ENCODE measurements at places on chromosomes 3 and 15.
A peak's percentile ranks its signal among the peaks of the same experiment; 100 is the strongest.

DNA sequence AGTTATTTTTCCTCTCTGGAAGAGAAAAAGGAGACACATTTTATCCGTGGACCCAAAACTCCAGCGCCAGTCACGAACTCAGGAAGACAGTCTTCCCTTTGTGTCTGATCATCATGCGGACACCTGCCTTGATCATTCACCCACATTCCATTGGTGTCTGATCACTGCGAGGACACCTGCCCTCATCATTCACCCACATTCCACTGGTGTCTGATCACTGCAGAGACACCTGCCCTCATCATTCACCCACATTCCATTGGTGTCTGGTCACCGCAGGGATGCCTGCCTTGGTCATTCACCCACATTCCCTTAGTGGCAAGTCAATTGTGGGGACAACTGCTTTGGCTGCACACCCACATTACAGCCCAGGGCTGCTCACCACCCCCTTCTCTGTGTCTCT is 148.9 kb downstream of the ROBO1 start:
- DNase-seq, result no peak

- no peak for DNase-seq
Observed at GRCh38 chr3:182484682-182485081, 308.6 kb upstream of the ATP11B start.

DNA sequence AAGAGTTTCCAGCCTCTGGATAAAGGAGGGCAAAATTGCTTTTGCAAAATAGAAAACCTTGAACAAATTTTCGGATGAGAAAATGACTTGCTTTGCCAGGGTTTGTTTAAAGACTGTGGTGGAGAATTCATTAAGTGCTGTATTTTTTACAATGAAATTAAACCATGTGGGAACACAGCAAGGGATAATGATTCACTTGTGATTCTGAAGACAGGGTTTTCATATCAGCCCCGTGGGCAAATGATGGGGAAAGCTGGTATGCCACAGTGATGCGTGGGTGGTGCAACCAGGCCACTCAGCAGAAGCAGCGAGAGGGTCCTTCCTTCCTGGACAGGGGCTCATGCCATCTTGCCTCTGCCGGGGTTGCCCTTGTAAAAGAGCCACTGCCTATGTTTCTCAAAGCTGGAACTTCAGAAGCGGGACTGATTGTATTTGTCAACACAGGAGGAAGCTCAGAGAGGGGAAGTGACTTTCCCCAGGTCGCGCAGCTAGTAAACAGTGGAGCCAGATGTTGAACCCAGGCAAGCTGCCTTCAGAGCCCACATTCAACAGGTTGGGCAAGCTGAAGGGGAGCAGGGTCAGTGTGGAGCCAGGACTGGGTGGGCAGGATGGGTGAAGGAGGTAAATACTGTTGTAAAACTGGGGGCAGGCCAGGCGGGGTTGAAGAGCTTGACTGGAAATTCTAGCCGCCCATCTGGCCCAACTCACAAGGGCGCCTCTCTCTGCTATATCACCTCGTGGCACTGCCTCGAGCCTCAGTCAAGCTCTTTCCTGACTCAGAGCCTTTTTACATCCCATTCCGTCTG is 79.1 kb downstream of the TOP2B start:
- DNase-seq, result no peak

DNA sequence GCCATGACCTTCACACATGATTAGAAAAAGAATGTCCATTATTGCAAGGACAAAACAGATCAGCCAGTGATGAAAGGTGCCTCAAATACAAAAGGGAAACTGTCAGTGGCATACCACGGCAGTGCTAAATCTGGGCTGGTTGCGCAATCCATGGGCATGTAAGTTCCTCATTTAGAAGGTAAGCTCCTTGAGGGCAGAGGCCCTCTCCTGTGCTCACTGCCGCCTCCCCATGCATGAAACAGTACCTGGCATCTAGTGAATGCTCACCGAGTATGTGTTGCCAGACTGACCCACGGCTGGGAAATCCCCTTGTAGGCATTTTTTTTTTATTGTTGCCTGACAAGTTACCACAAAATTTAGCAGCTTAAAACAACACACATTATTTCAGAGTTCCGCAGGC is 312.1 kb upstream of the CHRM5 start:
- no peak for DNase-seq

- no peak for DNase-seq
Observed at GRCh38 chr15:83193721-83194120, 13.9 kb downstream of the HDGFL3 start.

- DNase-seq, result no peak
Observed at GRCh38 chr3:149723781-149724180, 28.5 kb downstream of the COMMD2 start.

DNA sequence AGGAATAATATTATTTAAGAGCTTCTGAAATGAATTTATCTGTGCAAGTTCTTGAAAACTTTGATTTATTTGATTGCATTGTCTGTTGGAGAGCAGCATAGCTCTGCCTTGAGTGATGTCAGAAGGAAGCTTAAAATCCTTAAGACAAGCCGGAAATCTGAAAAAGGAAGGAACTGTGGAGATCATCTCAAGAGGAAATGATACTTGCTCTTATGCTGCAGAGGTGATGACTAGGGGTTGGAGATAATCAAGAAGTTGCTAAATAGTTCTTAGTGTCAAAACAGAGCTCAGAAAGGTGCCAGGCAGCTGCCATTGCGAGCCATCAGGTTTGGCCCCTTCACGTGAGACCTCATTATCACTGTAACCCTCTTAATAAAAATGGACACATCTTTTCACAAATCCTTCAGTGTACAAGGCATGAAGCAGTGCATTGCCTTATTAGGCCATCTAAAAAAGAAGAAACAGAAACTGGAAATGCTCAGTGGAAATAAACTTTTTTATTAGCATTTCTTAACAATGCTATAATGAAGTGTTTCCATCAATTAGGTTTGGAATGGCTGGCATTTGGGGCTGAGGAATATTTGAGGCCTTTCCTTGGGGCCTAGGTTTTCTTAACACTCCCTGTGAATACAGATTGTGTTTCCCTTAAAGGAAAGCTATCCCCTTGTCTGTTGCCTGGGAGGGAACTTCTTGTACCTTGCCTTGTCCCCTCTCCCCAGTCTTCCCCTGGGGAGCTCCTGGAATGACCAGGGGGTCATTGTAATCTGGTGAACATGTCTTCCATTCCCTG is 34.5 kb upstream of the VILL start:
- DNase-seq, result peak; percentile 67

GRCh38 chr3:49377483-49377882 is 19.3 kb upstream of the GPX1 start:
- no peak for DNase-seq

DNA sequence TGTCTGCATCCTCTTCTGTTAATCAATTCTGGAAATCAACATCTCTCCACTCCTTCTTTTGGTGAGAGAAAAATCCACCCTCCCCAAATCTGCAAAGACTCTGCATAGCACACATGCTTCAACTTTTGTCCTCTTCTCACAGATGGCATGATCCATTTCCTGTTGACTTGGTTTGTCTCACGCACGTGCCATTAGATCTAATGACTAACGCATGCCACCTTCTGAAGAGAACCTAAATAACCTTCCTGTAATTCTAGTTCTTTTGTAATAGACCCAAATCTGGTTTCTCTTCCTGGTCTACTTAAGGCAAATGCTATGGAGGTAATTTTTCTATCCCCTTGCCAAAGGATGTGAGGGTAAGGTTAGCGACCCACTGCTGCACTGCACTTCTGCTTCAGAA is 51.0 kb upstream of the ATOSA start:
- DNase-seq, result no peak

DNA sequence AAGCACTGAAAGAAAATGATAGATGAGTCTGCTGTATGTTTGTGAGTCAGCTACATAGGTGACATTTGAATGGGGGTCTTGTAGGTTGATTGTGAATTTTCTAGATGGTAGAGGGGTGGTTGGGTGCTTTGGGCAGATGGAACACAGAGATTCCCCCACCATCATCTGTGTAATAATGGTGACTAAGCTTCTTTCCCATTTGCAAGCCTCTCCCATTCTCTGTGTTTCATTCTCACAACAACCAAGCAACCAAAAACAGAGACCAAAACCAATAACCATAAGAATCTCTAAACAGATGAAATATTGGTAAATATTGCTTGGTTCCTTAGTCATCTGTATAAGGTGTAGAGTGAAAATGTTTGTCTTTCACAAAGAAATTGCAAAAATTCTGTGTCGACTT is 17.8 kb upstream of the UTS2B start:
- DNase-seq, result no peak

DNA sequence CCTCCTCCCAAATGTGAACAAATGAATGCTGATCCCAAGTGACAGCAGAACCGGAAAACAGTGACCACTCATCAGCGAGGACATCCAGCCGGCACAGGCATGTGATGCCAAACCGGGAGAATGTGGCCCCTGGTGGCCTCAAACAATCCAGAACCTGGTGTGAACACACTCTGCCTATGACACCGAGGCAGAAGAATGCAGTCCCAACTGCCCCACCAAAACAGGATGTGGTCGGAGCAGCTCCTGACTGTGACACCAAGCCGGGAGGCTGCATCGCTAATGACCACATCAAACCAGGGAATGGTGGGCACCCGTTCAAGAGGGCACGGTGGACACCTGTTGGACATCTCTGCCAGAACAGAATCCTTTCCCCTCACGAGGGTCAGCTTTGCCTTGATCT is 15.4 kb downstream of the SCN5A start:
- DNase-seq, result no peak

GRCh38 chr3:46369151-46369550 is 1.6 kb upstream of the CCR5 start:
- no peak for DNase-seq

DNA sequence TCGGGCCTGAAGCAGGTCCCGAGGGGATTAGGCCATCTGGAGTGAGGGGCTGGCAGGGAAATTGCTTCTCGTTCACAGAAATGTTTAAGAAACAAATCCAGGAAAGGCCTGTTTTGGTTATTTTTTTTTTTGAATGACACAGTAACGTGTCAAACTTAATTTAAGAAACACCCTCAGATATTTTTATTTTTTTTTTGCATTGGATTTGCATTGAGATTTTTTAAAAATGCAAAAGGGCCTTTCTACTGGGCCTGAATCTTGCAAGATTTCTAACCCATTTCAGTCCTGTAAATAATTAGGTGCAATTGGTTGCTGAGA is 25.0 kb upstream of the KLF13 start:
- no peak for DNase-seq

DNA sequence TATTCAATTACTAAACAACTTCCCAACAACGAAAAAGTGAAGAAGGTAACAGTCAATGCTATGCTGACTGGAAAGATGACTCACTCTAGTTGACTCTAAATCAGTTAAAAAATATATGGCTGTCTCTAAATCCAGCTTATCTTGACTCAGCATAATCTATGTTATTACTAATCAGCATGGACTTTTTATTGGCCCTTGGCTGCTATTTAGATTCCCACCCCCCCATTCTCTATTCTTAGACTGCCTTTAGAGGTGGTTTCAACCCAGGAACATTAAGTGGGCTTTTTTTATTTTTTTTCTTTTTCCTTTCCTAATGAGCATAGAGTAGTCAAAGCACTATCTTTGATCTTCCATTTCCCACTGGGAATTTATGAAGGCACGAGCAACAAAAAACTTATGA is 1.9 kb downstream of the PCOLCE2 start:
- no peak for DNase-seq

- DNase-seq, result no peak
Observed at GRCh38 chr3:128372281-128372680, 94.4 kb downstream of the DNAJB8 start.

GRCh38 chr15:75420698-75421097 is 30.8 kb downstream of the SIN3A start:
- DNase-seq, result no peak

DNA sequence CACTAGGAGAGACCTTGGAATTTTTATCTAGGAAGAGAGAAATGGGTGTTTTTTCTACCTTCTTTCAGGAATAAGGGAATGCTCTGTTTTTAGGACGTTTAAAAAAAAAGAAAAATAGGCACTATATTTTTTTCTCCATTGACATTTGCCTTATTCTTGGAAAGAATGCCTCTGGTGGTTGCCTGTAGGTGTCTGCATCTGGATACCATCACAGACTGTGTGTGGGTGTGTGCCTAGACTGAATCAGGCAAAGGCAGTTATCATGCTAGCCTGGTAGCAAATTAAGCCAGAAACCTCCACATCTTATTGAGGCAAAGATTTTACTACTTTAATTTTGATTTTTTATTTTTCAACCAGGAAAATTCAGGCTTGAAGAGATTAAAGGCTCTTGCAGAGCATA is 513.6 kb upstream of the KCNMB2 start:
- no peak for DNase-seq

DNA sequence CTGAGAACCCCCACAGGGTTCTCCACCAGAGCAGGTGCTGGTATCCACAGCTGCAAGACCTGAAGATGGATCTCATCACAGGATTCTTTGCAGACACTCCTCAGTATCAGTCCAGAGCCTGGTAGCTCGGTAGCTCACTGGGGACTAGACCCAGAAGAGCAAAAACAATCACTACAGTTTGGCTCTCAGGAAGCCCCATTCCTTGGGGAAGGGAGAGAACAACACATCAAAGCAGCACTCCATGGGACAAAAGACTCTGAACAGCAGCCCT is 22.2 kb downstream of the STRIT1 start:
- DNase-seq, result no peak

DNA sequence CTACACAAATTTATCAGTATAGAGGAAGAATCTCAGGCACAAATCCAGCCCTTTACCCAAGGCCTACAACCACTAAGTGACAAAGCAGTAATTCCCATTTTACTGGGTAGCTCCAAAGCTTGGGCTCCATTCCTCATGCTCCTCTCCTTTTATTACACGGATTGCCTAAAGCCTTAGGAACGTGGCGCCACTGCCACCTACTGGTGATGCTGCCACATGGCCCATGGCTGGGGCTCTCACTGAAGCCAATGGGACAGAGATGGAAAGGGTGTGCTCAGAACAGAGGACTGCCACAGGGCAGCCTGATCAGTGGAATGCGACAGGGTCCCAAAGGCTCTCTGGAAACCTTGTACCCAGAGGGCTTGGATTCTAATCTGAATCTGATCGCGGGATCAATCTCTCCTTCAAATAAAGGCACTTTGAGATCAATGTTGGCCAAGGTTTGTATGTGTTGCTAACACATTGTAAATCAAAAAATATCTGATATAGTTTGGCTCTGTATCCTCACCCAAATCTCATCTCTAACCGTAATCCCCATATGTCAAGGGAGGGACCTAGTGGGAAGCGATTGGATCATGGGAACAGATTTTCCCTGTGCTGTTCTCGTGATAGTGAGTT is 33.5 kb upstream of the LYZL4 start:
- peak; percentile 17 for DNase-seq

GRCh38 chr3:8837162-8837561 is 67.7 kb upstream of the OXTR start:
- no peak for DNase-seq

All from bone marrow (tissue), 2 donors.